DMS153 (cell line): ENCODE measurements at places on chromosomes 11 and 22.

- peak; percentile 13 for DNase-seq
Measured at GRCh38 chr11:3808861-3809623, 682 bp downstream of the PGAP2 start.

DNA sequence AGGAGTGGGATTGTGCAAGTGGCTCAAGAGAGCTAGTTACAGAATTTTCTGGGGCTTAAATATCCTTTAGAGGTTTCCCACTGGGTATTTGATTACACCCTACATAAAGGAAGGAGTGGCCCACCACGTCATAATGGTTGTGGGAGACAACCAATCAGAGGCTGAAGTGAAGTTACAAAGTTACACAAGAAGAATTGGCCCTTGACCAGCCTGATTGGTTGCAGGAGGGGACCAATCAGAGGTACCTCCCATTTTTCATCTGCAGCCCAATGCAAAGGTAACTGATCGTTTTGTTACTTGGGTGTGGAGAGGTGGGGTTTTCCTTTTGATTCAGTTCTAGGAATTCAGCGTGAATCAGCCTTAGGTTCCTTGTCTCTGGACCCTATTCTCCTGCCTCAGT lies 430.5 kb upstream of the FAT3 start:
- no peak for DNase-seq

DNA sequence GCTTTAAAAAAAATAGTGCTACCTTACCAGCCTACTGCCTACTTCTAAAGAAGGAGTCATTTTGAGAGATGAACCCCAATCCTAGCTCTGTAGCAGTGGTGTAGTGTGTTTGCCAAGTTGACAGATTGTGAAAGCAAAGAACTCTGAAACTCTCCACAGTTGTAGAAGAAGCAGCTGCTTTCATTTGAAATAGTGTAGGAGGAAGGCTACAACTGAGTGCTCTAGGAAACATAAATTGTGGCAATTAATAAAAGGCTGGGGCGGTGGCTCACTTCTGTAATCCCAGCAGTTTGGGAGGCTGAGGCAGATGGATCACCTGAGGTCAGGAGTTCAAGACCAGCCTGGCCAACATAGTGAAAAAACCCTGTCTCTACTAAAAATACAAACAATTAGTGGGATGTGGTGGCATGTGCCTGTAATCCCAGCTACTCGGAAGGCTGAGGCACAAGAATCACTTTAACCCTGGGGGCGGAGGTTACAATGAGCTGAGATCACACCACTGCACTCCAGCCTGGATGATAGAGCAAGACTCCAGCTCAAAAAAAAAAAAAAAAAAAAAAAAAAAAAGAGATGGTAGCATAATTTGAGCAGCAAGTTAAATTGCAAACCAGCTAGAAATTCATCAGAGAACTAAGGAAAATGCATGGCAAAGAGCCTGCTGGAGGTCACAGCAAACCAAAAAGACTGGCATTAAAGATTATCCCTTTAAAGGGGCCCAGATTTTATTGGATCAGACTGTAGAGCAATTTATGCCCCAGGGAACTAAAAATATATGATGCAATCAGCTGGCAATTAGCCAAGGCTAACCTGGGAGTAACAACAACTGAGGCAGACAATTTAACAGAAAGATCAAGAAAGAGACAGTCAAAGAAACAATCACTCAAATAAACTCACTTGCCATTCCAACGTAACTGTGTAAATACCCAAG lies 112.6 kb downstream of the LUZP2 start:
- DNase-seq = no peak

DNA sequence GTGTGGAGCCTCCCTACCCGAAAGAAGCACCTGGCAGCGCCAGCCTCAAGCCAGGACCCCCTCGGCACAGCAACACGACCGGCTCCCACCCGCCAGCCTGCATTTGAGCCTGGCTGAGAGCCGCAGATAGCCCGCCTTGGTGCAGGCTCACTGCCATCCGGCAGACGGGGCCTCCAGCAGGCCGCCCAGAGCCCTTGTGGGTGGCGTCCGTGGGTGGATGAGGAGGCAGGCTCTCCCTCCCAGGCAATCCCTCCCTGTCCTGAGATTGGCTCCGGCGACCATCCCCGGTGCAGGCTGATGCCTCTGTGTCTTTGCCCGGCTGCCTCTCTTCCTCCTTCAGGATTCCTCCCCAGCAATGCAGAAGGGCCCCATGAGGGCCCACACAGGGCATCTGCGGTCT lies 1527.9 kb downstream of the BRD1 start:
- DNase-seq = no peak

DNA sequence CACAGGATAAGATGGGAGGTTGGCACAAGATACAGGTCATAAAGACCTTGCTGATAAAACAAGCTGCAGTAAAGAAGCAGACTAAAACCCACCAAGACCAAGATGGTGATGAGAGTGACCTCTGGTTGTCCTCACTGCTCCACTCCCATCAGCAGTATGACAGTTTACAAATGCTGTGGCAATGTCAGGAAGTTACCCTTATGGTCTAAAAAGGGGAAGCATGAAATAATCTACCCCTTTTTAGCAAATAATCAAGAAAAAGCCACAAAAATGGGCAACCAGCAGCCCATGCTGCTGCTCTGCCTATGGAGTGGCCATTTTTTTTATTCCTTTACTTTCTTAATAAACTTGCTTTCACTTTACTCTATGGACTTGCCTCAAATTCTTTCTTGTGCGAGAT lies 8.7 kb upstream of the PIWIL4 start:
- DNase-seq = no peak

- DNase-seq = no peak
Measured at GRCh38 chr11:117606790-117607189, 190.2 kb downstream of the DSCAML1 start.

- no peak for DNase-seq
Measured at GRCh38 chr11:18253233-18253632, 4.8 kb upstream of the SAA2 start.

GRCh38 chr22:30561402-30562189 lies 12.9 kb downstream of the GAL3ST1 start:
- DNase-seq = no peak

GRCh38 chr11:10617551-10617950 lies 49.1 kb upstream of the LYVE1 start:
- DNase-seq = no peak

GRCh38 chr11:94537031-94537600 lies 6.6 kb upstream of the FUT4 start:
- no peak for DNase-seq

GRCh38 chr22:24945430-24945829 lies 1.1 kb downstream of the LHFPL7 start:
- no peak for DNase-seq

DNA sequence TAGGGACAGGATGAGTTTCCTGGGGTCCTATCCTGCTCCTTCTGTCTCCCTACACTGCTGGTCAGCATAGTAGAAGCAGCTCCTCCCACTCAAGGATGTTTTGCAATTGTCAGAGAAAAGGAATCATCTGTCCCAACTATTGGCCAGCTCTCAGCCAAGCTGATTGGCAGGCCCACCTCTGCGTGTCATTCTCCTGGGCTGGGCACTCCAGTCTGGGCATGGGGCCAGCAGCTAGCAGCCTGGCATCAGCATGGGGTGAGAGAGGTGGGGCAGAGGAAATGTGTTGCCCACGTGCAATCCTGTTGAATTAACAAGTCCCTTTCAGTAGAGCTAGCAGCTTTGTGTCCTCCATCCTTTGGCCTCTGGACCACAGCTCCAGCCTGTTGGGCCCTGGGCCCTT lies 14.1 kb downstream of the ANKK1 start:
- peak; percentile 97 for DNase-seq

GRCh38 chr11:46526216-46527215 lies 67.3 kb downstream of the AMBRA1 start:
- no peak for DNase-seq

DNA sequence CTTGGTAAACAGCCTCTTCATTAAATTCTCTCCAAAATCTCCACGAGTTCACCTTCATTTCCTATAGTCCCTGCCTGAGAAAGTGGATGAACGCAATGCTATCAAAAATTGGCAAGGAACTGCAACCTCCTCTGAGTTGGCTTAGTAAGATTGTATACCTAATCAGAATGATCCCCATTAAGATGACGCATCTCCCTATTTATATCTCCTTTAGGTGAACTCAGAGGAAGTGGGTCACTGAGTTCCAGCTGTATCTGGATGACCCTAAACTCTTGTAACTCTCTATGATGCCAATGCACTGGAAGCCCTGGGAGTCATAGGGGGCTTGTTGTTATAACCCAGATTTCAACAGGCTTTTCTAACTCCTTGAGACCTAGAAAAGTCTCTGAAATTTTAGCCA lies 48.2 kb downstream of the OR10A6 start:
- no peak for DNase-seq

GRCh38 chr11:93653571-93653970 lies 7.9 kb upstream of the CEP295 start:
- no peak for DNase-seq

DNA sequence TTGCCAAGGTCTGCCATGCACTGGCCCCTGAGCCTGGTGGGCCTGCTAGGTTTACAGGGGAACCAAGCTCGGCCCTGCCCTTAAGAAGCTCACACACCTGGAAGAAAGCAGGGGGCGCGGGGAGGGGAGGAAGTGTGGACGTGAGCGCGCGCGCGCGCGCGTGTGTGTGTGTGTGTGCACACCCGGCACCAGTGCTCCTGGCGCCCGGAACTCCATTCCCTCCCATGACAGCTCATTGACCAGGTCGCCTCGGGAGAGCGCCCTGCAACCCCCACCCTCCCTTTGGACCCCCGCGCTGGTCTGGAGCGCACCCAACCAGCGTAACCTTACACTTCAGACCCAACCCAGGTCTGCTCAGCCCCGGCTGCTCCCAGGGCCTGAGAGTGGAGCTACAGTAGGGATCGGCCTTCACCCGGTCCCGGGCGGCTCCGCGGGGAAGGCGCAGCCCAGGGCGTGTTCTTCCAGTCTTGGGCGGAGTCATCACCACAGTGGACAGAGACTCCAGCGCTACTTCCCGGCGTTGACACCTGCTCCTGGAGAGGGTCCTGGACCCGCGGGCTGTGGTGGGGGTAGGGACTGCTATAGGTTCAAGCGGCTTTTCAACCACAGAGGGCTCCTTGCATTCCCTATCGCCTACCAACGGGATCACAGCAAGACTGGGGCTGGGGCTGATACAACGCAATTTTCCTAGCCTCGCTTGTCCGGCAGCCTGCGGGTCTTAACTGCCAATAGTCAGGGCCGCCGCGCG lies 1.5 kb downstream of the GALNT18 start:
- DNase-seq = no peak

DNA sequence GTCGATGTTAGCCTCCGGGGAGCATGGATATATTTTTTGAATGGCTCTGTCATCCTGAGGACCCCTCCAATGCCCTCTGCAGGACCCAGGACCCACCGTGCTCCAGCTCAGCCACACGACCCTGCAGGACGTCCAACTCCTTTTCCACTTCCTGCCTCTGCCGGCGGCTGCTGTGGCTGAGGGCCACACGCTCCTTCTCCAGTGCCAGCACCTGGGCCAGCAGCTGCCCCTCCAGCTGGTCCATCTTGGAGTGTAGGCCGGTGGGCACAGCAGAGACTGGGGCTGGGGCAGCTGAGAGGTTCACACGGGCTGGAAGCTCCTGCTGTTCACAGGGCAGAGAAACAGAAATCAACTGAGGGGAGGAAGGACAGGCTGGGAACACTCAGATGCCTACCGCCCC lies 15.6 kb downstream of the NPTXR start:
- DNase-seq = no peak

- no peak for DNase-seq
Measured at GRCh38 chr11:77249427-77249826, 52.1 kb downstream of the GDPD4 start.

DNA sequence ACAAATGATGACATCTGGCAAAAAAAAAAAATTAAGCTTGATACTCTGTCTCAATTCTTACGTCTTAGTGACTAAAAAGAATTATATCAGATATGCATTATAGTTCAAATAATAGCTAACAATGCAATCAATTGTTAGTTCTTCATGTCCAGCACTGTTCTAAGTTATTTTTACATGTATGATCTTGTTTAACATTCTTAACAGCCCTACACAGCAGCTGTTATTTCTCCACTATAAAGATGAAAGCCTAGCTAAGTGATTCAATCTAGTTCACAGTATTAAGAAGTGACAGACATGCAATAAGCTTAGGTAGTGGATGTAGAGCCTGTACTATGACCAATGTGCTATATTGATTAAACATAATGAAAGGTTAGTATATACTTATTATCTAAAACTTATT lies 4.1 kb downstream of the ZNF214 start:
- no peak for DNase-seq

DNA sequence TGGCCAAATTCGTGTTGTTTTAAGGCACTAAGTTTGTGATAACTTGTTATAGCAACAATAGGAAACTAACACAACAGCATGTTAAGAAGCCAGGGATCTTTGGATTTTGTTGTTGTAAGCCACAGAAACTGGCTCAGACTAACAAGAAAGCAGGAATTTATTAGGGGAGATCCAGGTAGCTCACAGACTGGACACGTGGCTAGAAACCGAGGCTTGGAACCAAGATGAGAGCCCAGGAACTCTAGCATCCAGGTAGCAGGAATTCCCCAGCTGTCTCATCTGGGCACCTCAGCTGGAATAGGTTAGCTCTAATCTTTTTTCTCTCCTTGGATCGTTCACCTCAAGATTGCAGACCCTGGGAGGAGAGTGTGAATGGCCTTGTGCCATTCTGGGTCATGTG lies 24.9 kb downstream of the POLA2 start:
- no peak for DNase-seq

DNA sequence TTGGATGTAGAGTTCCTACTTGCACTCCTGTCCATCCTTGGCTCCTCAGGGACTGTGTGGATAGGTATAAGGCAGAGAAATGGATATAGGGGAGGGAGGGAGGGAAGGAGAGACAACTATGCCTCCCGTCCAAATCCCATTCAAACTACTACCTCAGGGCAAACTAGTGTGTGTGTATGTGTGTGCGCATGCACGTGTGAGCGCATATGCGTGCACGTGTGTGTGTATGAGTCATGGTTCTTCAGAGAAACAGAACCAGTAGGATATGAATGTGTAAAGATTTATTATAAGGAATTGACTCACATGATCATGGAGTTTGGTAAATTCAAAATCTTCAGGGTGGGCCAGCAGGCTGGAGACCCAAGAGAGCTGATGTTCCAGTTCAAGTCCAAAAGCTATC lies 42.2 kb upstream of the DRD2 start:
- DNase-seq = no peak

DNA sequence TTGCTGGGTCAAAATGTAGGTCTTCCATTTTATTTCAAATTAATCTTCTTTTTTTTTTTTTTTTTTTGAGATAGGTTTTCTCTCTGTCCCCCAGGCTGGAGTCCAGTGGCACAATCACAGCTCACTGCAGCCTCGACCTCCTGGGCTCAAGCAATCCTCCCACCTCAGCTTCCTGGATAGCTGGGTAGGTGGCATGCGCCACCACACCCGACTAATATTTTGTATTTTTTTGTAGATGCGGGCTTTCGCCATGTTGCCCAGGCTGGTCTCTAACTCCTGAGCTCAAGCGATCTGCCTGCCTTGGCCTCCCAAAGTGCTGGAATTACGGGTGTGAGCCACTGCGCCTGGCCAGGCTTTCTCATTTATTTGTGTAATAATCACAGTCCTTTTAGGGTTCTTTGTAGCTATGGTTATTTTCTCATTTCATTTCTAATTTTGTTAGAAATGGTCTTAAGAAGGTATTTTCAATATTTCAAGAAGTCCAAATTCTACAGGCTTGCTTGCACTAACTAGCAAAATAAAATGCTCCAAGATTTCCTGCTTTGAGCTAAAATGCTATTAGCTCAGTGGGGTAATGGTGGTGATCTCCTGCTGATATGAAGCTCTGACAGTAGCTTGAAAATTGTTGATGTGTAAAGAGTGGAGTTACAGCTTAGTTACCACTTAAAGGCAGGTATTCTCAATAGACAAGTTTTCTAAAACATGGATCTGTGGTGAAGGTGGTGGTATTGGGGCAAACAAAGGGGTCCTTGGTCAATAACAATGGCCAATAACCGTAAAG lies 50.0 kb downstream of the RBX1 start:
- DNase-seq = no peak
